Hindlimb muscle (tissue), 1 donor: ENCODE measurements at places on chromosomes 11 and 22. TPM values are rescaled to one million over a fixed set of nuclear protein-coding genes. Genes with fewer than 3 reads are reported as not detected.

The GLB1L2 gene
- 0.28 TPM for polyA plus RNA-seq

The LUZP2 gene
- polyA plus RNA-seq: 0.71 TPM

The ELMOD1 gene
- polyA plus RNA-seq: 6.9 TPM

The CCDC81 gene
- polyA plus RNA-seq: 1.4 TPM

The RTN4RL2 gene
- polyA plus RNA-seq: 47.3 TPM

DNA sequence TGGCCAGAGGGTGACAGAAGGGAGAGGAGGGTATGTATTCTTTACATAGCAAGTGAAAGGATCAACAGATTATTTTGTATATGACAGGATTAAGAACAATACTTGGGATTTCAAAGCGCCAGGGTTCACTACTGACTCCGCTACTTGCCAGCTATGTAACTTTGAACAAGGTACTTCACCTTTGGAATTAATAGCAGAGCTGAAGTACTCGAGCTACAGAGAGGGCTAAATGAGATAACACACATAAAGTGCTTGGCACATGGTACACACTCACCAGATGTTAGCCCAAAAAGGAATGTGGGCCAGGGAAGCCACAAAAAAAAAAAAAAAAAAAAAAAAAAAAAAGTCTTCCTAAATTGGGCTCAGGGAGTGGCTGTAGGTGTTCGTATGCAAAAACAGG is 408.4 kb downstream of the BUD13 start:
- no peak for DNase-seq

- no peak for DNase-seq
Observed at GRCh38 chr11:130603335-130603906, 155.0 kb downstream of the ADAMTS15 start.
